ENCODE measurements at places on chromosomes 5 and 9.

DNA sequence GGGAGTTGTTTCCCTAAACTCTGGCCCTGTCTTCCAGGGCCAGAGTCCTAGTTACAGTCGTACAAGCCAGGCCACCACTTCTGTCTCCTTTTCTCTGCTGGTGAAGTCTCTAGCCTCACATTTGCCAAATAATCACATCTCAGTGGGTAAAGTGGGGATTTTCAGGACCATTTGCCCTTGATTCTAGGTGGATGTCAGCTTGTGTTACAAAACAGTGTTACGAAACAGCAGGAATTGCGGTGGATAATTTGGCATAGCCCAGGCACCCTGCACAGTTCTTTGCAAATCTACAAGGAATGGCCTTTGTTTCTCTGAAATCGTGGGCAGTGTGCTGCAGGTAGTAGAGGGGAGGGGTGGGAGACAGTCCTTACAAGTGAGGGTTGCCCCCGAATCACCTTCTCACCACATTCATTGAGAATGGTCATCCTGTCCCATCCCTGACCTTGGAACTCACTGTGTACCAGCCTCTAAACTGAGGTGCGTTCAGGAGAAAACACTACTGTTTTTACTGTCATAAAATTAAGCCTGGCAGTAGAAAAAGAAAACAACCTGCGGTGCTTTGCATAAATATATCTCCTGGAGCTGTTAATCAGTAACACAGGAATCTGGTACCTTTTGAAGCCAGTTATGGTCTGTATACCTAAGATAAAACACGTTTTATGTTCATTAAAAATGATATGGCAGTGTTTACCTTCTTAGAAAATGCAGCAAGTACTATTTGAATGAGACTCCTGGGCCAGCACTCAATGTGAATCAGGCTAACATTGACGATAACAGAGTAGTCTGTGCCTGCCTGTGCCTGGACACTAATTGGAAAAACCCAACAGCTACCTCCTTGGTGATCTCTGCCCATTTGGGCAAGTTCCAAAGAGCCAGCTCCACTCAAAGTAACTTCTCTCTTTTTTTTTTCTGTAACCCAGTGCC lies 44.3 kb downstream of the CYSTM1 start:
- DNase-seq = no peak

- DNase-seq = no peak
These were observed 37.2 kb upstream of the HNRNPA0 start for GRCh38 chr5:137791387-137791786.

DNA sequence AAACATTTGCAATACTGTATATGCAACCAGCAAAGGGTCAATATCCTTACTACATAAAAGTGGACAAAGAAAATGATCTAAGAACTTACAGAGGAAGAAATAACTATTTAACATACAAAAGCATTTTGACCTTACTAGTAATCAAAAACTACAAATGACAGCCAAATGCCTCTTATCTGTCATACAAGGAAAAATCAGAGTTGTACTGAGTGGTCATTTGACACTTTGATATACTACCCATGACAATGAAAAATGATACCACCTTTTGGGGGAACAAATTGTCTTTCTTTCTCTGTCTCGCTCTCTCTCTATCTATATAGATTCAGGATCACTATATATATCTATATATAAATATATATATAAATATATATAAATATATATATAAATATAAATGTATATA lies 50.4 kb upstream of the ZSWIM6 start:
- DNase-seq = no peak

DNA sequence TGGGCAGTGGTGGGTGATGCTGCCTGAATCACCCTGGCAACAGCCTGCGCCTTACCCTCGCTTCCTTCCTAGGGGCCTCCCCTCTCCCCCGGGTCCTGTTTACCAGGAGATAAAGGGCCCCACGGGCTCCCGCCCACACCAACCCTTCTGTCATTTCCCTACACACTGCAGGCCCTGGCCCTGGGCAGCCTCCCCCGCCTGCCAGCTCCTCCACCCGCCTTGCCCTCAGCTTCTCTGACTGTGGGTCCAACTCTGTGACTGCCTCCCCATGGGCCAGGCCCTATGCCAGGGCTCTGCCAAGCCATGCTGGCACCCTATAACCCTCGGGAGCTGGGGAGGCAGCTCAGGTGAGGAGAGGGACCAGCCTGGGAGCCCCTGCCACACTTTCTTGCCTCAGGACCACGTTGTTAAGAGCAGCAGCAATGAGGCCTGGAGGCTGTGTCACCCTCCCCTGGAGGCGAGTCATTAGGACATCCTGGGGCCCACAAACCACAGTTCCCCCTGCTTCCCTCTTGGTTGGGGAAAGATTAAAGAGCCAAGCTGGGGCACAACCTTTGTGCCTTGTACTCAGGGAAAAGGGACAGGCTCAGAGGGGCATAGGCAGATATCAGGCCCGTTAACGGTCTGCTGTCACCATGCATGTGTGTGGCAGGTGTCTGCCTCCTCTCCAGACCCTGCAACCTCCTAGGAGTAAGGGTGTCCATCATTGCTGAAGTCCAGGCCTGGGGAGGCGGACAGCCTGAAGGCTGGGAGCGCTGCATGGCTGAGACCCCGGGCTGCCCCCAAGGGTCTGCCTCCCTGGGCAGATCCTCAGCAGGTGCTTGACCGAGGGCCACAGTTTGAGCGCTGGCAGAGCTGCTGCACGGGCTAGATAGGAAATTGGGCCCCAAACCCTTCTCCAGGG lies 2.8 kb downstream of the MGAT4B start:
- peak; percentile 57 for DNase-seq

Measured in EL (cell line).